GM19239 (cell line): ENCODE measurements at places on chromosomes 1 and 21.

- DNase-seq: no peak
Observed at GRCh38 chr1:115293899-115294298, 44.1 kb downstream of the NGF start.

GRCh38 chr1:116916533-116917445, 7.1 kb downstream of the PTGFRN start:
- DNase-seq: no peak

DNA sequence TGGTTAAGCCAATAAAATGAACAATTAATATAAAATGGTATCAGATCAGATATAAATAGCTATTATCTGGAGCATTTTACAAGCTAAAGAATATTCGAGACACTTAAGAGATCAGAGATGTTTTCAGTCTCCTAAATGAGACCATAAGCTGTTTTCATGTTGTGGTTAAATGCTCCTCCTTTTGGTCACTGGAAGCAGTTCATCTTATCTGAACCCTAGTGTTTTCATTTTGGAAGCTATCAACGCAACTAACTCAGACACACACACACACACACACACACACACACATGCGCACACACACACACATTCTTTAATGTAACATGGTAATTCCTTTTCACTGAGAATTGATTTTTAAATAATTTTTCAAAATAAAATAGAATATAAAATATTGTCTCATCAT, 10.0 kb upstream of the LRRC8C start:
- DNase-seq: no peak

DNA sequence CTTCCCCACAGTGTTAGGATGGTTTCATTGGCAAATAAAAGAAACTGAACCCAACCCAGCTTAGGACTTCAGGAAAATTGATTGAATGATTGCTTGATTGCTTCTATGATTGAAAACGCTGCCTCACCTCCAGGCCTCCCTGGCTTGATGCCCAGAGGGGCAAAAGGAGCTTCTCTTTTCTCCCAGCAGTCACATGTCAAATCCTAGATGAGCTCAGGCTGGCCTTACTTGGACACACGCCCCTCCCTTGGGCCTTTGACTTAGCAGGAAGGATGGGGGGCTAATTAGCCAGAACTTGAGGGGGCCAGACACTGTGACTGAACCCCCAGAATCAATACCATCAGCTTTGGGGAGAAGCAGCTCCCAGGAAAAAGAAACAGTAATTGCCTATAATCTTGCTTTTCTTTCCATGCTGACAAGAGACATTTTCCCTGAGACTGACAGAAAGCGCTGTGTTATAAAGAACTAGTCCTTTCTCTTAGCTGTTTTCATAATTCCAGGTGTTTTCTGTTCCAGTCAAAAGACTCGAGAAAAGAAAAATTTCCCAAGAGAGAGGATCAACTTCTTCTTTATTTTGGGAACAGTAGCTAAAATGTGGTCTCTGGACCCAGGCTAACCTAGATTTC, 50.8 kb upstream of the ATP5PO start:
- no peak for DNase-seq

DNA sequence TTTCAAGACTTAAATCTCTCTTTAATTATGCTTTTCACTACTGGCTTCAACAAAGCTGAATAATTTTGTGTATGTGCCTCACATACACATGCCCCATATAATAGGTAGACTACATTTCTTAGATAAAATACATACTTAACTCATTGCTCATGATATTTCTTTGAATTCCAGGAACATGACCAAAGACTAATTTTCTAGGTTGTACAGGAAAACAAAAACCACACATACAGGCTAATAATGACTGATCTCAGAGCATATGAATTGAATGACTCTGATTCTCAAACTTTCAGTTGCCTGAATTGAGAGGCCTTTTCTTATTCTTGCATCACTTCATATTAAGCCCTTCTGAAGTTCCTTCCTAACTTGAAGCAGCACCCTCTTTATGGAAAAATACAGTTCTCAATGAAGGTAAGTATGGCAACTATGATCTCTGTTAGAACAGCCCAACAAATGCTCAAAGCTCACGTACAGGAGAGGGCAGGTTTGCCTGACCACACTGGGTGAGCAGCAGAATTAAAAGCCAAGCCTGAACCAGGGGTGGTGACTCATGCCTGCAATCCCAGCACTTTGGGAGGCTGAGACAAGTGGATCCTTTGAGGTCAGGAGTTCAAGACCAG, 22.6 kb upstream of the UAP1 start:
- no peak for DNase-seq

GRCh38 chr1:78426408-78426807, 64.4 kb upstream of the PTGFR start:
- no peak for DNase-seq

DNA sequence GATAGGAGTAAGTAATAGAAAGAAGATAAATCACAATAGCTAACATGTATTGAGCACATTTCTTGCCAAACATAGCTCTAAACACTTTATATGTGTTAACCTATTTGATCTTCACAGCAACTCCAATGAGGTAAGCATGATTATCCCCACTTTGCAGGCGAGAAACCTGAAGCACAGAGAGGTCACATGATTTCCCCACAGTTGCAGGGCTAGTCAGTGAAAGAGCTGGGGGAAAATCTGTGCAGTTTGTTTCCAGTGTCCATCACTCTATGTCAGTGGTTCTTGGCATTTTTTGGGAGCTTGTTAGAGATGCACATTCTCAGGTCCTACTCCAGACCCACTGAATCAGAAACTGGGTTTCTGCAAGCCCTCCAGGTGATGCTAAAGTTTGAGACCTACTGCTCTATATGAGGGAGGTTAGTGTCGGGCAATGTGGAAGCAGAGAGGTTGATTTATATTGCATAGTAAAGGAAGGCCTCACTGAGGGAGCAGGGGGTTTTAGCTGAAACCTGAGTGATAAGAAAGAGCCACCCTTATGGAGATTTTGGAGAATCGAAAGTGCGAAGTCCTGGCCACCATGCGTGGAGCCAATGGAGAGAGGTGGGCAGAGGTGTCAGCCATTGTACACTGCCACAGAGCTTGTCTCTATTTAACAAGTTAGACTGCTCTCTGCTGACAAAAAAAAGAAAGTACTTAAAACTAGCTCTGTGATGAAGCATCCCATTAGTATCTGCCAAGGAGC, 20.9 kb downstream of the MCOLN3 start:
- DNase-seq: no peak

GRCh38 chr1:101438359-101438758, 201.5 kb downstream of the S1PR1 start:
- no peak for DNase-seq
